Effector memory CD8-positive, alpha-beta T cell (primary cell): ENCODE measurements at places on chromosomes 2 and 18.

DNA sequence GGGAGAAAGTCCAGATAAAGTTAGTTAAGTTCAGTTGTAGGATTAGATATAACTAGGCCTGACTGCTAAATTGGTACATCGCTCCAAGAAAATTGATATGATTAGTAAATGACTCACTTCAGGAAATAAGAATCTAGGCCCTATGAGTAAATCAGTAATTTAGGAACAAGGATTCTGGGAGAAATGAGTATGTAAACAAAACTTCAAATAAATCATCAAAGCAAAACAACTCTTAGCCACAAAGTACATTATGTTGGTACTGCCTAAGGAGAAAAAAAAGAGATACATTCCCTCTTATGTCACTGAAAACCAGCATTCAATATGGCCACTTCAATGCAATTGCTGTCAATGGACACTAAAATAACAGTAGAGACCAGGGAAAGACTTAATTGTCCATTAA, 529.1 kb downstream of the ZNF804A start:
- no peak for DNase-seq

- no peak for DNase-seq
Measured at GRCh38 chr2:57965219-57965618, 81.4 kb upstream of the VRK2 start.

- no peak for DNase-seq
Measured at GRCh38 chr2:199329466-199329865, 128.3 kb downstream of the SATB2 start.

- no peak for DNase-seq
Measured at GRCh38 chr18:40907842-40908241, 1047.2 kb upstream of the PIK3C3 start.

DNA sequence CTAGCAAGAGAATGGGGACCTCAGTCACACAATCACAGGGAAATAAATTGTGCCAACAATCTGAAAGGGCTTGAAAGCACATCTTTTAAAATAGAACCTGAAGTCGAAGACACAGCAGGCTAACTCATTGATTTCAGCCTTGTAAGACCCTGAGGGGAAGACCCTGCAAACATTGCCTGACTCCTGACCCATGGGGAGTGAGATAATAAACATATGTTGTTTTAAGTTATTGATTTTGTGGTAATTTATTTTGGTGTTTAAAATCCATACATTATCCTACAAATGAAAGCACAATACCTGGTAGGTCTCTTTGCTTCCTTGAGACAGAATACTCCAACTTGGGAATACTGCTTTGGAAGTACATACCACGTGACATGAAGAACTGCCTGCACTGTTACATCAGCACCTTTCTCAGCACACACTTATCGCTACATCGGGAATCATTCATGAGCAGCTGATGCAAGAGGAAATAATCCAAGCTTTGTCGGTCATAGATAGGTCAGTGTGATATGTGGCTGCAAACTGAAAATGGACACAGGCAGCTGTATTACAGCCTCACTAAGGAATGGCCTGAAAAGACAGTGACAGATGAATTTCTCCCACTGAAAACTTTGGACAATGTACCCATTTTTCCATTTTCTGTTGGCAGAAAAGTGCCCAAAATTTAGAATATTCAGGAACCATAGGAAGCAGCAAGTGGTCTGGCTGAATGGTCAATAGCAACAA, 494.5 kb upstream of the MAP2 start:
- no peak for DNase-seq

DNA sequence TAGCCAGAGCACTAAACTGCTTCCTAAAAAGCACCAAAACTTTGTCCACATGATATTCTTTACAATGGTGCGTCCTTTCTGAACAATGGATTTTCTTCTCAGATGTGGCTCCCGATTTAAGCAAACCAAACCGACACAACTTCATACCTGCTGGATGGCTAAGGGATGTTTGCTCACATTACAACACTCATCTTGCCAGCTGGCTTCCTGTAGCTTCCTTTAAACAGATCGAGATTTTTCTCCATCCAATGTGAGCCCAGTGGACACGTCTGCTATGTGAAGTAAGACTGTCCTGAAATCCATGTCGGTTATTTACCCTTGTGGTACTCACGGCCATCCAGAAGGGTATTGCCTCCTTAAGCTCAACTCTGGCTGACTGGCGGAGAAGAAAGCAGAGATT, 126.5 kb downstream of the MAPK4 start:
- no peak for DNase-seq

GRCh38 chr2:8590938-8591337, 90.9 kb upstream of the ID2 start:
- no peak for DNase-seq

- DNase-seq, result no peak
Measured at GRCh38 chr2:18991177-18992168, 366.9 kb downstream of the OSR1 start.

- no peak for DNase-seq
Measured at GRCh38 chr2:36781907-36782720, 85.6 kb downstream of the VIT start.

GRCh38 chr2:11722292-11723060, 24.0 kb upstream of the LPIN1 start:
- DNase-seq, result no peak

DNA sequence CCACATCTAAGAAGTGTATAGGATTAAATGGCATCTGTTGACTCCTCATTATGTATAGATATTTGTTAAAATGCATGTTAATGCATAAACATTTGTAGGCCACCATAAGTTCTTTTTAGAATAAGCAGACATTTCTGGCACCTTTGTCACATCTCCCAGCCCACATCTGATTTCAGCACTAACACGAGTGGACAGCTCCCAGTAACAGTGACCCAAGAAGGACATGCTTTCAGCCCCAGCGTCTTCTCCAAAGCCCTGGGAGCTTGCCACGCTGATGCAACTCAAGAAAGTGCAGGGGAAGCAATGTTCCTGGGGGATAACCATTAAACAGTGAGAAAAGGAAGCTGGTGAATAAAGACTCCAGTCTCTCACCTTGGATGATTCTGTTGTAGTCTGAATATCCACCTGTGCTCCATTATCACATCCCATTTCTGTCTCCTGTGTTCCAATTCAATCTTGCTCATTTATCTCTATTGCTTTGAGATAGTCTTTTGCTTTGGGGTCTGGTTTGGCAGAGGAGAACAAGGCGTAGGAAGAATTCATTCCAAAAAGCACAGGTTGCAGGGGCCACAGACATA, 182.6 kb upstream of the THSD7B start:
- no peak for DNase-seq

DNA sequence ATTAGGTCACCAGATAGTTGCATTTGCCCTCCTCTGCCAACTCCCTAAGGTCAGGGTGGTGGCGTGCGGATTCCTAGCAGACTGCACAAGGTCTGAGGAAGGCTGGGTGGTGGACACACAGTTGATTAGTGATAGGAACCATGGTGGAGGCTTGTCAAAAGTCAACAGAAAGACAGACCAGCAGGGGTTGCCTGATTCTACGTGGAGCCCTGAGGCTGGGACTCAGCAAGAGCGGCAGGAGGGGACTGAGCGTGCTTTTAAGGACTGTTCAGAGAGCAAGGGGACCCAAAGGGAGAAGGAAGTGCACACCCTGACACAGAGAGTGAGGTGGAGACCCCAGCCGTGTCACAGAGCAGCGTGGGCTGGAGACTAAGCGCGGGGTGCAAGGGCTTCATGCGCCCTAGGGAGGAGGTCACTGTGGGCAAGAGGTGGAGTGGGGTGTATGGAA, 513.2 kb downstream of the RNF144A start:
- no peak for DNase-seq

DNA sequence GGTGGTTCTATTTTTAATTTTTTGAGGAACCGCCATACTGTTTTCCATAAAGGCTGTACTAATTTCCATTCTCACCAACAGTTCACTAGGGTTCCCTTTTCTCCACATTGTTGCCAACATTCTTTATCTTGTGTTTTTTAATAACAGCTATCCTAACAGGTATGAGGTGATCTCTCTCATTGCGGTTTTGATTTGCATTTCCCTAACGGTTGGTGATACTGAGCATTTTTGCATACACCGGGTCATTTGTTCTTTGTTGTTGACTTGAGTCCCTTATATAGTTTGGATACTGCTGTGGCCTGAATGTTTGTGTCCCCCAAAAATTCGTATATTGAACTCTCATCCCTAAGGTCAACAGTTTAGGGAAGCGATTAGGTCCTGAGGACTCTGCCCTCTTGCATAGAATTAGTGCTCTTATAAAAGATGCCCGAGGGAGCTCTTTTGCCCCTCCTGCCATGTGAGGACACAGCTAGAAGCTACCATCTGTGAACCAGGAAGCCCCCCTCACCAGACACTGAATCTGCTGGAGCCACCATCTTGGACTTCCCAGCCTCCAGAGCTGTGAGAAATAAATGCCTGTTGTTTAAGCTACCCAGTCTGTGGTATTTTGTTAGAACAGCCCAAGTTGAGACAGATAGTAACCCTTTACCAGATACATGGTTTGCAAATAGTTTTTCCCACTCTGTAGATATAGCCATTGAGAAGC, 4.7 kb downstream of the IMP4 start:
- no peak for DNase-seq

GRCh38 chr2:104523921-104524320, 330.0 kb upstream of the POU3F3 start:
- no peak for DNase-seq

- DNase-seq, result no peak
Measured at GRCh38 chr2:192087398-192087958, 107.3 kb downstream of the TMEFF2 start.

DNA sequence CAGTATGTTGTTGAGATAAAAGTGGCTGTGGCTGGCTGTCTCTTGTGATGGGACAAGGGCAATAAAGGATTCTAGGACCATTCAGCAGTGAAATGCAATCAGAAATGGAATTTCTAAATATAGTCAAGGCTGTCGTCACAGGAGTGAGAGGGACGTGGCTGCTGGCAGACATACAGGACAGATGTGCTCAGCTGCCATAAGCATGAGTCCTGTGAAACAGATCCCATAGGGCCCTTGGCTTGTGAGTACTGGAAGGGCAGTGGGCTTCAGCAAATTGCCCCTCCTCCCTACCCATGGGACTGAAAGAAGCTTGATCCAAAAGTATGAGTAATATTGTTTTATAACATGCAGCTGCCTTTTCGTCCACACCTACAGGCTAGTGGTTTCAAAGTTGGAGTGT, 4.2 kb upstream of the CNNM3 start:
- DNase-seq, result no peak

GRCh38 chr2:16604236-16604635, 61.4 kb downstream of the CYRIA start:
- no peak for DNase-seq

DNA sequence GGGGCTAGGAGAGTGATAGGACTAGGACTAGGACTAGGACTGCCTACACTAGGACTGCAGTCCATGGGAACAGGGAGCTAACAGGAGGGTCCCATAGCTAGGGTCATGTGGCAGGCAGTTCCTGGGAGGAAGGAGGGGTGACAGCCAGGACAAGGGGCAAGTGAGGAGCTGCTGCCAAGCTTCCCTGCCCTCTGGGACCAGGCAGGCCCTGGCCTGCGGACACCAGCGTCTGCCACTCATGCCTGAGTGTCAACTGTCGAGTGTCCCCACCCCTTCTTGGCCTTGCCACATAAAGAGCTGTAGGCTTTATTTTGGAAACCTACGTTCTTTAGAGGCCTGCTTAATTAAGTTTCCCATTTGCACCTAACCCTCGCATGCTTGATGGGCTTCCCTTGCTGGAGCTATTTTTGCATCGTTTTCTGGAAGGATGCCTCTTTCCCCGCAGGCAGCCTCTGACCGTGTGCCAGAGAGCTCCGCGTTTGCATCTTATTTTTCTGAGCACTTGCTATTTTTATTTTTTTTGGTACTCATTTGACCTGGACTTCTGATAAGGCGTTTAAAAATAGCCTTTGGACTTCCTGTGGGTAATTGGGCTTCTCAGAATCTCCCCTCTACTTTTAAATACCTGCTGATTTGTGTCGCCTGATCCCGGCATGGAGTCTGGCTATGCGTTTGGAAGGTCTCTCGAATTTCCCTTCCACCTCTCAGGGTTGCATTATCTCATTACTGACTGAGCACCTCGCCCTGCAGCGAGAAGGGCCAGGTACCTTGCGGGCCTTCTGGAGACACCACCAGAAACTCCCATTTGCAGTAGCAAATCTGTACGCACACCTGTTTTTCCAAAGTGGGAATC, 66.4 kb downstream of the SH3RF3 start:
- DNase-seq, result no peak

DNA sequence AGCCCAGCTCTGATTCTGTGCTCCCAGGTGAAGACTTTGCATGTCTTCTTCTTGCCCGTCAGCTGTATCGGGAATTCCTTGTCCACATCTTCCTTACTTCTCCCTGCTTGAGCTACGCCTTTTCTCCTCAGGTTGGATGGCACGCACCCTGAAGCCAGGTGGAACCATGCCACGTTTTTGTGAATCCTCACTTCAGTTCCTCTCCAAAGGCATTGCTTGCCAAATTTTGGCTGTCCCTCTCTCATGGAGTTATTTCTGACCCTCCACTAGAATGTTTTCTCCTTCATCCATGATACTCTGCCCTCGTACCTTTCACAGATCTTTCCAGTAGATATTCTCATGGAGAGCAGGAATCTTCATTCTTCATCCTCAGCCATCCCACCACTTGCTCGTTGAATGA, 20.2 kb downstream of the ZCCHC2 start:
- DNase-seq, result no peak

DNA sequence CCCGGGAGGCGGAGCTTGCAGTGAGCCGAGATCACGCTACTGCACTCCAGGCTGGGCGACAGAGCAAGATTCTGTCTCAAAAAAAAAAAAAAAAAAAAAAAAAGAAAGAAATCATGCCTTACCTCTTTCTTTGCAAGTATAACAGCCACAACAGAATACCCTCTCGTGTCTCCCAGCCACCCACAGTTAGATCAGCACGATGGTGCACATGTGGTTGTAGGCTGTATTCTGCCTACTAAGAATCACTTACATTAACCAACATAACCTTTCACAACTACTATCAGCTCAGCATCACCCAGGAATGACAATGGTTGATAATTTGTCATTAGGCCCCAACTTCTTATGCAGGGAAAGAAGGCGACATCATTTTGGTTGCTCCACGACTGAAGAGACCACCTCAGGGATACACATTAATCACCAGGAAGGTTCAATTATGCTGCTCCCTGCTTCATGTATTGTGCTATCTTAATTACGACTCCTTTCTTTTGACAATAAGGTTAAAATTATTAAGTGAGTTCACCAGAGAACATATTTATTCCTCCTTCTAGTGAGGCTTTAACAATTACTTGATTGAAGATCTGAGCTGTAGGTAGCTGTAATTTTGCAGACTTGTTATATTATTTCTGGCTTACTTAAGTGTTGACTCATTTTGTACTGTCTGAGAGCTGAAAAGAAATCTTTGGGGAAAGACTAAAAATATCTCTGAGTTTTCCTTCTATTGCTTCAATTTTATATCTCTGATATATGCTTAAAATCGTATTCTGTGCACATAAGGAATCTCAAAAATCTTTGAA, 120.1 kb downstream of the LRP1B start:
- no peak for DNase-seq

GRCh38 chr18:7459851-7460770, 107.0 kb upstream of the PTPRM start:
- no peak for DNase-seq

- DNase-seq, result no peak
Measured at GRCh38 chr2:151852260-151853069, 24.2 kb upstream of the ARL5A start.

- no peak for DNase-seq
Measured at GRCh38 chr2:46091004-46091403, 206.2 kb upstream of the EPAS1 start.
